H4 (cell line): ENCODE measurements at places on chromosomes 1 and 21.

DNA sequence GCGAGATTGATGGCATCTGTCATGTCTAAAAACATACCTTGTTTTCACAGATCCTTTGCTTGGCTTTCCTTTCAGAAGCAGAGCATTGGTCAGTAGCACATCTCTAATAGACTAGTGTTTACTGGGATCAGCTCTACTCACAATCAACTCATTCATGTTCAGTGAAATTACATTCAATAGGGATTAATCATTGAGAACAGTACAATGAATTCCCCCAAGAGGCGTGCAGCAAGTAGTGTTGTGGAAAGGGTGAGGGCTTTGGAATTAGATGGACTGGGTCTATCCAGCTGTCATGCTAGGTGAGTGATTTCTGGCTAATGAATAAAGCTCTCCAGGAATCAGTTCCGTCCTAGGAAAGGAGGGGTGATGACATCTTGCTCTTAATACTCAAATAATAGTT is 155.2 kb upstream of the COA6 start:
- DNase-seq: no peak

DNA sequence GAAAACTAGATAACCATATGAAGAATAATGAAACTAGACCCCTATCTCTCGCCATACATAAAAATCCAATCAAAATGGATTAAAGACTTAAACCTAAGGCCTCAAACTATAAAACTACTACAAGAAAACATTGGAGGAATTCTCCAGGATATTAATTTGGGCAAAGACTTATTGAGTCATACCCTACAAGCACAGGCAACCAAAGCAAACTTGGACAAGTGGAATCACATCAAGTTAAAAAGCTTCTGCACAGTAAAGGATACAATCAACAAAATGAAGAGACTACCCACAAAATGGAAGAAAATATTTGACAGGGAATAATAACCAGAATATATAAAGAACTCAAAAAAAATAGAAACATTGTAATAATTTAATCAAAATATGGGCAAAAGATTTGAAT is 505.4 kb downstream of the KCNT2 start:
- DNase-seq: no peak

DNA sequence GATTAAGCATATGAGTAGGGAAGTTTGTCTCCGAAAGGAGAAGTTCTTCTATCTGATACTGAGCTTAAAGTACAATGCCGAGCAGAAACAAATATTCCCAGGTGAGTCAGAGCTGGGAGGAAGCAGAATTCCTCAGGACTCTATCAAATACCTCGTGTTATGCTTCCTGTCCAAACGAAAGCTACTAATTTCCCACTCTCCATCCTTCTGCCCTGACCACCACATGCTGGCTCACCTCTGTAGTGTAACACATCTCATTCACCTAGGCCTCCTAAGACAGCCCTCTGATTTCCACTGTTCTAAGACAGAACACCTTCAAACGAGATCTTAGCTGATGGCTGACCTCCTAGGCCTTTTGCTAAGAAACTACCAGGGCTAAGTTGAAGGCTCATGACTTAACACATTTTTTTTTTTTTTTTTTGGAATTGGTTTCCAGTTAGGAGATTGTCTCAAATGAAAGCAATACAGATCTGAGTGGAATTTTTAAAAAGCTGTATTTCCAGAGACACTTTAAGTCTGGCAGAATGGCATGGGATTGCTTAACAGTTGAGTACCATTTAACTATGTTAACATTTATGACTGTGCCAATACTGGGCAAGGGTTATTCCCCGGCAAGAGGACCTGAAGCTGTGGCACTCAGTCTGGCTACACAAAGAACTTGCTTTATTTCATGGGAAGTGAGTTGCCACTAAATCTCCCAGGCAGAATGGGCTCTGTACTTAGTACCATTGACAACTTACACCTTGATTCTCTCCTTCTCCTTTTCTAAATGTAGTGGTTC is 583.4 kb downstream of the DPYD start:
- no peak for DNase-seq

GRCh38 chr1:53448241-53448841 is 10.9 kb upstream of the DMRTB1 start:
- no peak for DNase-seq

DNA sequence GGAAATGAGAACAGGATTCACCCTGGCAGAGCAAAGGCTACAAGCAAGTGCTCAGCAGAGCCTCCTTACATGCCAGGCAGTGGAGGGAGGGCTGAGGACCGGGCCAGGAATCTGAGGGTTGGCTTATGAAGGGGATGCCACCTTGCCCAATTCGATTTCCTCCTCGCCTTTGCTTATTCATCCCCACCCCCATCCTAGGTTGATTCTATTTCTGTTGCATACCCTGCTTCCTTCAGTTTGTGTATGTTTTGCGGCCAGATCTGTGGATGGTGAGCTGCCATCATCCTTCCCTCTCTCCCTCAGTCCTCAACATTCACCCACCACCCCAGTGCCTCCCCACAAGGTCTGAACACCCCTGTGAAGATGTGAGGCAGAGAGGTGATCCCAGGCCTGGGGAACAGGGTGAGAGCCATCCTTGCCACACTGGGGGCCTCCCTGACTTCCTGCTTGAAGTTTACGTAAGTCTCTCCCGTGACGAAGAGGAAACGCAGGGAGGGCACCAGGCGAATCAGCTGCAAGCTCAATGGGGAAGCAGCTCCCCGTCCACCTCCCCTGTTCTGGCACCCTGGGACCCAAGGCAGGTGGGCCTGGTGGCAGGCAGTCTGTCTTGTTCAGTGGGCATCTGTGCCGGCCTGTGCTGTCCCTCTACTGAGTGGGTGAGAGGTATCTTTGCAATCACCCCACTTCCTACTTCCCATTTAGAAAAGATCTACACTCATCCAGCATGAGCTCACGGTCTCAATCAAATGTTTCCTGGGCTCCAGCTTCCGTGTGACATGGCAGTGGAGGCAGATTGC is 50.6 kb upstream of the CNTN2 start:
- DNase-seq: no peak

GRCh38 chr1:39406533-39407450 is 84.6 kb upstream of the BMP8A start:
- no peak for DNase-seq

GRCh38 chr1:41672641-41673361 is 188.3 kb upstream of the EDN2 start:
- DNase-seq: no peak

GRCh38 chr1:51523931-51524330 is 4.9 kb upstream of the EPS15 start:
- DNase-seq: no peak

- DNase-seq: no peak
Observed at GRCh38 chr1:186785503-186785902, 43.2 kb upstream of the PLA2G4A start.

DNA sequence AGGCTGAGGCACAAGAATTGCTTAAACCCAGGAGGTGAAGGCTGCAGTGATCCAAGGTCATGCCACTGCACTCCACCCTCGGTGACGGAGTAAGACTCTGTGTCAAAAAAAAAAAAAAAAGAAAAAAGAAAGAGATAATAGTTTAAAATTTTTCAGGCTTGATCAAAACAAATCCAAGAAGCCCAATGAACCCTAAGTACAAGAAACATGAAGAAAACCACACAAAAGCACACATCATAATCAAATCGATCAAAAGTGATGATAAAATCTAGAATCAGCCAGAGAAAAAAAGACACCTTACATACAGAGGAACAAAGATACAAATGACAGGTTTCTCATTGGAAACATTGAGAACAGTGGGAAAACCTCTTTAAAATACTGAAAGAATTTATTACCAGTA is 31.5 kb downstream of the LDLRAD1 start:
- DNase-seq: no peak

DNA sequence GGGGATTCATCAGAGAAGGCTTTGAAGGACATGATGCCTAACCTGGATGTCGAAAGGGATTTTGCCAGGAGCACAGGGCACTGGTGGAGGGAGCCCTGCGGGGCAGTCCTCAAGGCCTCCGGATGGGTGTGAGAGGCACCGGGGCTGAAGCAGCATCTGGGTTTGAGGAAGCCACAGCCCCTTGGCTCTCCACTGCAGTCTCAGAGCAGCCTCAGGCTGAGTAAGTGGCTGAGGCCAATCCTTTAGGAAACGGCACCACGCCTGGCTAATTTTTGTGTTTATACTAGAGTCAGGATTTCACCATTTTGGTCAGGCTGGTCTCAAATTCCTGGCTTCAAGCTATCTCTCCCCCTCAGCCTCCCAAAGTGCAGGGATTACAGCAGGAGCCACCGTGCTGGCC is 12.0 kb downstream of the ERVH48-1 start:
- no peak for DNase-seq

GRCh38 chr1:2503554-2504224 is 22.7 kb downstream of the PANK4 start:
- no peak for DNase-seq

GRCh38 chr1:241998412-241998921 is 431 bp downstream of the MAP1LC3C start:
- DNase-seq: peak; percentile 75

DNA sequence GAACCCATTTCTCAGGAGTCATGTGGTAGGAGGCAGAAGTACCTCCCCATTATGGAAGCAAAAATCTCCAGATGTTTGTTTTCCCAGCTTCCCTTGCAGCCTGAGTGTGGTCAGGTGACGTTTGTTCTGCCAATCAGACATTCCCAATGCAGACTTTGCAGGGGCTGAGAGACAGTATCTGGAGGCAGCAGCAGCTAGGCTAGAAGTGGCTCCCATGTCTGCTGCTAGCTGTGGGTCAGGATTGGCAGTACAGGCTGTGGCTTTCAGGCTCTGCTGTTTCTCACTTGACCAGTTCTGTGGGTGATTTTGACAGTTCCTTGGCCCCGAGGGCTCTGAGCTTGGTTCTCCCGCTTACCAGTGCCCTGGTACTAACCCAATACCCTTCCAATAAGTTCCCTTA is 58.6 kb upstream of the NBPF3 start:
- DNase-seq: no peak

- no peak for DNase-seq
Observed at GRCh38 chr1:232624546-232625281, 5.2 kb downstream of the SIPA1L2 start.

DNA sequence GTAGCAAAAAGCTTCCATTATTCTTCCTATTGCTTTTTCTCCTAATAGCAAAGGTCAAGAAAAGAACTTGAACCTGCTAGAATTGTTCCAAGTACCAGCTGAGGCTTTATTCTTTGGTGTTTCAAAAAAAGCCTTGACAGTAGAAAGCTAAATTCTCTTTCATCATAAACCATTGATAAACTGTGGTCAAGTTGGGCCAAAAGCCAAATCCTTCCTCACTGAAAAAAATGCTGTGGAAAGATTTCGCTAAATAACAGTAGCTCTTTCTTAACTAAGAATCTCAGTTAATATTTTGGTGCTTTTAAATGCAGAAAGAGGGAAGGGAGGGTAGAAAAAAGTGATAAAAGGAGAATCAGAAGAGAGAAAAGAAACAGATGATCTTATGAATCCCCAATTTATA is 14.0 kb upstream of the JAM2 start:
- no peak for DNase-seq

GRCh38 chr1:180503280-180503862 is 994 bp upstream of the ACBD6 start:
- no peak for DNase-seq

- DNase-seq: no peak
Observed at GRCh38 chr1:200154069-200154767, 126.7 kb downstream of the NR5A2 start.

DNA sequence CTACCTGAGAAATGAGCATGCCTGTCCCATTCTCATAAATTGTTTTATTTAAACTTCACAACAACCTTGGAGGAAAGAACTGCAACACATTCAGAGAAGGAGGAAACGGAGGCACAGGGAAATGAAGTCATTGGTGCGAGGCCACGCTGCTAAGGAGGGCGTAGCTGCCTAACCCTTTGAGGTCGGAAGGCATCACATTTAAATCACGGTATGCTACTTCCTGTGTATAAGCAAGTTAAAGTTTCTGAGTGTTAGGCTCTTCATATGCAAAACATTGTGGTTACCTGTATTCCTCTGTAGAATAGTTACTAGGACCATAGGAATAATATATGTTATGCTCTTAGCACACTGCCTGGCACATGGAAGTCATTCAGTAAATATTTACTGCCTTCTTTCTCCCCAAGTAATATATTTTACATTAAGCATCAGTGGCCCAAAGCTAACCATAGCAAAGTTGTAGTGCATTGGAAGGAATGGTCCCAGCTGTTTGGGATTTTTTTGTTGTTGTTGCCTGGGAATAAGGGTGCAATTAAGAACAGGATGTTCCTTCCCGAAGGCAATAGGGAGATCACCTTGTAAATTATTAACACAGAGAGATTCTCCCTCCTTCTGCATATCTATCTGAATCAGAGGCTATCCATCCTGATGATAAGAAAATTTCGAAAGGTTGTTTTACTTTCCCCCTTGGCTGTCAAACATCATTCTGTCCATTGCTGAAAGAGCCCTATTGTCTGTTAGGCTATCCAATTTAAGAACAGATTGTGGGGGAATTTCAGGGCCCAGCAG is 192.2 kb upstream of the C8B start:
- DNase-seq: no peak

DNA sequence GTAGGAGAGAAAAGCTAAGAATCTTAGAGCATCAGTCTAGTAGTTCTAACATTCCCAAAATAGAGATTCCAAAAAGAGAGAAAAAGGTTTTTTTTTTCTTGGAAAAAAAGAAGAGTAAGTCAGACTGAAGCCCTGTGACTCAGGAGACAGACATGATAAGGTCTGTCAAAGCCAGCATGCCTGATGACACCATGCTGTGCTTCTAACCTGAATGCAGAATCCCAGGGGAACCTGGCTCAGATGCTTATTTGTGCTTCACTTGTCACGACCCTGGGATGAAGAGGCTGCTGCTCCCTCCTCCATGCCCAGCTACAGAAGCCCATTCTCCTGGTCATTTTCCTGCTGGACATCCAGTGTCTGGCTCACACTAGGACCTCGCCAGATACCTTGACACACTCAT is 44.3 kb downstream of the ERICH3 start:
- DNase-seq: no peak

- DNase-seq: no peak
Observed at GRCh38 chr1:94592571-94592920, 51.0 kb upstream of the F3 start.

DNA sequence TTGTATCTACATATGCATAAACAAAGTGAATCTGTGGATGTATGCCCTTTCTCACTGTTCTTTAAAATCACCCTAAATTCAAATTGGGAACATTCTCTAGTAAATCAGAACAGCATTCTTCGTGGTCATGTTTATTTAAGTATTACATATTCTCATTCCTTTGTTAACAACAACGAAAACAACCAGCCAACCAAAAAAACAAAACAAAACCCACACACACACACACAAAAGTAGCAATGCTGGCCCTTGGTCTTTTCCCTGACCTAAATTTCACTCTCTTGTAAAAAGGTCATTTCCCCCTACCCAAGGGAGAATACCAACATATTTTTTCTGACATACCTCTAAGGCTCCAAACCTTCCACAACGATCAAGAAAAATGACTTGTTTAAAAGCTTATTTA is 102.6 kb downstream of the NRIP1 start:
- DNase-seq: no peak

DNA sequence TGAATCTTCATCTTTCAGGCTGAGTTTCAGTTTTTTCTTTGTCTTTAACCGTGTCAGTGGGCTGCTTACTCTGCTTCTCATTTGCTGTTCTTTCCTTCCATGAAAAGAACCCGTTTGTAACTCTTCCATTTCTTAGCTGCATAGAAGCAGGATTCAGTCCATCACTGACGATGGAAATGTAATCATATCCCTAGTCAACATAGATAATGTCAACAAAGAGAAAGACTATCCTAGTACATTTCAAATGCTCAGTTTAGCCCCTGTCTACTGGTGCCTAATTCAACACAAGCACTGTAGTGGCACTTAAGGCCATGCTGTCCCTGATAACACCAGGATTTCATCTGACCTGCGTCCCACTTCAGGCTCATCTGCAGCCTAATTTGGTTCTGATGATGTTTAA is 376 bp downstream of the GBP1 start:
- no peak for DNase-seq
